ENCODE measurements at places on chromosomes 4 and X.

DNA sequence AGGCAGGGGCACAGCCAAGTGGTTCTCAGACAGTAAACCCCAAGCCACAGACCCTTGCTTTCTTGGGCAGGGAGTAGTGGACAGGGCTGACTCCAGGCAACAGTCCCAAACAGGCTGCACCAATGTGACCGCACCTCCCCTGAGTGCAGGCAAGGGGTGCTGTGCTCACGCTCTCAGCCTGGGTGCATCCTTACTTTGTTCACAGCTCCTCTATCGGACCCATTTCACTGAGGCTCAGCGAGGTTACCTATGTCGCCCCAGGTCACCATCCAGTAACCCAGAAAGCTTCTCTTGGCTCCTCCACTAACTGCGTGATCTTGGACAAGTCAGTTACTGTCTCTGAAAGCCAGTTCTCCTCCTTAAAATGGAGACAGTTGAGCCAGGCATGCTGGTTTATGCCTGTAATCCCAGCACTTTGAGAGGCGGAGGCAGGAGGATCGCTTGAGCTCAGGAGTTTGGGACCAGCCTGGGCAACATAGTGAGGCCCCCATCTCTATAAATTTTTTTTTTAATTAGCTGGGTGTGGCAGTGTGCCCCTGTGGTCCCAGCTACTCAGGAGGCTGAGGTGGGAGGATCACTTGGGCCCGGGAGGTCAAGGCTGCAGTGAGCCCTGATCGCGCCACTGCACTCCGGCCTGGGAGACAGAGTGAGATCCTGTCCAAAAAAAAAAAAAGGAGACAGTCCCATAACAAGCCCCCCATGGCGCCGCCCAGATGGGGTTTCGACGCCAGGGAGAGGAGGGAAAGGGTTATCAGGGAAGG is 823 bp upstream of the MAN2B2 start:
- no peak for DNase-seq

DNA sequence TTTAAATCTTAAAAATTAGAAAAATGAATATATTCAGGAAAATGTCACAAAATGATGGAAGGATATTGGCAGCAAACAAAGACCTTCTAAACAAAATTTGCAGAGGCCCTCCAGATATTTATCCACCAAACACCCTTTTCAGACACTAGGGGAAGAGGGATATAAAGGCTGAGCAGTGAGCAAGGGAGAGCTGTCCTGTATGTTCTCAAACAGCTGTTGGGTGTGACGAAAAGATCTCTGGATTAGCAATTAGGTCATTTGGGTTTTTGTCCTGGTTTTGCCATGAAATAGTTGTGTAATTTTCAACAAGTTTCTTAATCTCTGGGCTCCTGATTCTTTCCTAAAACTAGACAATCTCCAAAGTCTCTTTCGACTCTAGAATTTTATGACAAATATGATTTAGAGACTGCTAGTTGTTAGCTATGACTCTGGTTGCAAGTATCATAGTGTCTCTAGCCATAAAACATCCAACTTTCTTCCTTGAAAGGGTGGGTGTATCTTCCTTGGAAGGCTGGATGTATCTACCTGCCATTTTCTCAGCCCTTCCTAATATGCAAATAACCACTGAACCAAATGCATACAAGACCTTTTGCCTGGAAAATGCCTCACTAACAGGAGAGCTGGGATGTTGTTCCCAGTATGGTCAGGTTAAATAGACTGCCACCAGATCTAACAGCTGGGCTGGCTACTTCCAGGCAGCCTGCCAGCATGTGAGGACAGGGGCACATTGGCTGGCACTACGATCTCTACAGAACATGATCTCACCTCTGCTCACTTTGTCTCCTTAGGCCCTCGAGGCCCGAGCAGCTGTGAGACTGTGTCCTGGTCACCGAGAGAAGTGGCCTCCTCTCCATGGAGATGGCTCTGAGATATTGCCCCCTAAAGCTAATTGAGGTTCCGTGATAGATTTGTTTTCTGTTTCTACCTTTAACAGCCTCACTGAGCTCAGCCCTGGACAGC is 225.5 kb upstream of the JADE1 start:
- no peak for DNase-seq

DNA sequence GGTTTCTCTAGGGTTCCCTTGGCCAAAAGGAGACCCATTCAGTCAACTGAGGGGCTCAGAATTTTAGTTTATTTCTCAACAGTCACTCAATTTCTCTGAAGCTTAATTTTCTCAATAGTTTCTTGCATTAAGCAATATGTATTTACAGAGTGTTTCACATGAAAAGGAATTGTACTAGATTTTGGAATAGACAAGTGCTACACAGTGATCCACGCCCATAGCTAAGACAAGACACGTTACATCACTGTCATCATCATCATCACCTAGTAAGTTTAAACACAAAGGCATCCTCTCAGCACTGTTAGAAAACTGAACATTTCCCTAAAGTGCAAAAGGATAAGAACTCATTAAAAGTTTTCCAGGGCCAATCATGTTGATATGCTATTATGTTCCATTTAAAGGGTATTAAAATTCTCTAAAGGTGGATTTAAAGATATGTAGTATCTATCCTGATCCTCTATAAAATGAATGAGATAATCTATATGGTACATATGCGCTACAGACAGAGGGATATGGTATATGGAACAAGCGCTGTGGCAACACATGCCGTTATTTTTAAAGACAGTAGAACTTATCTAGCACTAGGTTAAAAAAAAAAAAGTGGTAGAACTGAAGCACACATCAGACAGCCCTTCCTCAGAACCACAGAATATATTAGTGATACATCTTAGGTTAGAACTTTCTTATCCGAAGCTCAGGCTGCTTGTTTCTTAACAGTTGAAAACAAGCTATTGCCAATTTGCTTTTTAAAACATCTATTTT is 12.1 kb downstream of the PPA2 start:
- DNase-seq = no peak

DNA sequence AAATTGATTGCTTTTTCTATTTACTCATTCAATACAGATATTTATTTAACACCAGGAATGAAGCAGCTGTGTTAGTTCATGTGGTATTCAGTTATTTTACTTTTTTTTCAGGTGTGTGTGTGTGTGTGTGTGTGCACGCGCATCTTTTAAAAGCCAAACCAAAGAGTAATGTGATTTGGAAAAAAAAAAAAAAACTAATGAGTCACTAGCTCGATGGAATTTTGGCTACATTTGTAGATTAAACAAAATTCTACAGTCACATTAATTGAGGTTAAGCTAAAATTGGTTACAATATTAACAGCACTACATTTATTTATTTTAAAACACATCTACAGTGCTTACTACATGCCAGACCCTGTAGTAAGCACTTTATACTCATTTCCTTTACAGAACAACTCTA is 66.8 kb downstream of the HHIP start:
- DNase-seq = no peak

- DNase-seq = no peak
Observed at GRCh38 chrX:80184854-80185253, 170.3 kb downstream of the TBX22 start.

- DNase-seq = no peak
Observed at GRCh38 chr4:170003071-170004070, 22.8 kb downstream of the MFAP3L start.

GRCh38 chr4:16967722-16968121 is 69.3 kb upstream of the LDB2 start:
- no peak for DNase-seq

DNA sequence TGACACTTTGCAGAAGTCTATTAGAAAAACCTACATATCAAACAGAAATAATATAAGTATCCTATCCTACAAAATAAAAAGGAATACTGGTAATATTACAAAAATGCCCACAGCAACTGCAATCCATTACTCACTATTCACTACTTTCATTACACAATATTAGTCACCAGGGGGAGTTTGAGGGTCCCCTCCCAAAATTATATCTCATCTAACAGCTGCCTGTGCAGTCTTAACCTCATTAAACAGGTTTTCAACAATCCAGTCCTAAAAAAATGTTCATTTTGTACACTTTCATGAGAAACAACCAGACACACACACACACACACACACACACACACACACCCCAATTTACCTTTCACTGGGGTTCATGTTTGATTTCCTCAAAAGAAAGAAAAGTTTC is 2.9 kb downstream of the CLOCK start:
- no peak for DNase-seq

GRCh38 chrX:9947131-9947794 is 19.9 kb upstream of the CLDN34 start:
- DNase-seq = no peak

GRCh38 chrX:38879631-38880220 is 78.5 kb downstream of the MID1IP1 start:
- DNase-seq = no peak

DNA sequence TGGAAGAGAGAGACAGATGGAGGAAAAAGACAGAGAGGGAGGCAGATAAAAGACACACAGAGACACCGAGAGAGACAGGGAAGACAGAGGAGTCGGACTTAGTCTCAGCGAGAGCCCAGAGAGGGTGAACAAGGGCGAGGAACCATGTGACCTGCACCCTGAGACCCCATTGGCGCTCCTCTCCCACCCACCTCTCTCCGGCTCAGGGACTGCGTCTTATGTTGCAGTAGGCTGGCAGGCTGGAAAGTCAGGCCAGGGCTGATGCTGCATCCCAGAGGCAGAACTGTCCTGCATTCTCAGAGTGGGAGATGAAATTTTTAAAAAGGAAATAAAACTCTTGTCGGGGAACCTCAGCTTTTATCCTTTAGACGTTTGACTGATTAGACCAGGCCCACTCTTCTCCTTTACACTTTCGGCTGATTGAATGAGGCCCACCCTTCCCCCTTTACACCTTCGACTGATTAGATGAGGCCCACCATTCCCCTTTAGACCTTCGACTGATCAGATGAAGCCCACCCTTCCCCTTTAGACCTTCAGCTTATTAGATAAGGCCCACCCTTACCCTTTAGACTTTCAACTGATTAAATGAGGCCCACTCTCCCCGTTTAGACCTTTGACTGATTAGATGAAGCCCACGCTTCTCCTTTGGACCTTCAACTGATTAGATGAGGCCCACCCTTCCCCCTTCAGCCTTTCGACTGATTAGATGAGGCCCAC is 29.5 kb upstream of the IL3RA start:
- DNase-seq = no peak

- DNase-seq = no peak
Observed at GRCh38 chr4:156501962-156502361, 469.6 kb downstream of the PDGFC start.

- no peak for DNase-seq
Observed at GRCh38 chr4:140220058-140220457, 66.1 kb upstream of the MAML3 start.

DNA sequence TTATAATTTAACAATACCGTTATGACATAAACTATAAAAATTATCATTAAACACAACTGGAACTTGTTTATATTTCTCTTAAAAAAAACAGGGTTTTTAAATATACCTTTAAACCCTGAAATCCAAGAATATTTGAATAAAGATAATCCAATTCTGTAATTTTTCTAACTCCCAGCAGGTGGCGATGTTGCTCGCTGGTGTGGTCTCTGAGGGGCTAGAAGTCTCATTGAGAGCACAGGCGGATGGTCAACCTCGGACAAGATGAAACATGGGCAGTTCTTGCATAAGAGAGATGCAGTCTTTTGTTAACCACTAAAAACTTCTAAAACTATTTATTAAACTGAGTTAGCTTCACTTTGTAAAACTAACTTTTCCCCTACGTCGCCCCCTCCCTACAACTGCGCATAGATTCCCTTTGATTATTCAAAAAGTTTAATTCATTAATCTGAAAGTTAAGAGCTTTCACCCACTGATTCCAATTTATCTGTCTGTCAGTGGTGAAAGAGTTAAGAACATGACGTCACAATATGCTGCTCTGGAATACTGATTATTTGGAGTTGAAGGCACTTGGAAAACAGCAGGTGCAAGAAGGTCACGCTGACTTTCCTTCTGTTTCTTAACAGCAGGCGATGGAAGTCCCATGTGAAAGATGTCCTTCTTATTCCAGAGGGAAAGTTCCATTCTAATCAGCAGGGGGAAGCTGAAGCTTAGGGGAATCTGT is 29.5 kb downstream of the DMP1 start:
- peak; percentile 23 for DNase-seq

GRCh38 chr4:57605376-57605775 is 495.2 kb upstream of the IGFBP7 start:
- no peak for DNase-seq

GRCh38 chrX:54994099-54994498 is at the start of gene PFKFB1:
Gene PFKFB1 (minus strand): TSS chrX:54994188. CDS start chrX:54994007, 181 bp downstream.
- no peak for DNase-seq

- no peak for DNase-seq
Observed at GRCh38 chr4:93827272-93827947, 1.1 kb upstream of the ATOH1 start.

DNA sequence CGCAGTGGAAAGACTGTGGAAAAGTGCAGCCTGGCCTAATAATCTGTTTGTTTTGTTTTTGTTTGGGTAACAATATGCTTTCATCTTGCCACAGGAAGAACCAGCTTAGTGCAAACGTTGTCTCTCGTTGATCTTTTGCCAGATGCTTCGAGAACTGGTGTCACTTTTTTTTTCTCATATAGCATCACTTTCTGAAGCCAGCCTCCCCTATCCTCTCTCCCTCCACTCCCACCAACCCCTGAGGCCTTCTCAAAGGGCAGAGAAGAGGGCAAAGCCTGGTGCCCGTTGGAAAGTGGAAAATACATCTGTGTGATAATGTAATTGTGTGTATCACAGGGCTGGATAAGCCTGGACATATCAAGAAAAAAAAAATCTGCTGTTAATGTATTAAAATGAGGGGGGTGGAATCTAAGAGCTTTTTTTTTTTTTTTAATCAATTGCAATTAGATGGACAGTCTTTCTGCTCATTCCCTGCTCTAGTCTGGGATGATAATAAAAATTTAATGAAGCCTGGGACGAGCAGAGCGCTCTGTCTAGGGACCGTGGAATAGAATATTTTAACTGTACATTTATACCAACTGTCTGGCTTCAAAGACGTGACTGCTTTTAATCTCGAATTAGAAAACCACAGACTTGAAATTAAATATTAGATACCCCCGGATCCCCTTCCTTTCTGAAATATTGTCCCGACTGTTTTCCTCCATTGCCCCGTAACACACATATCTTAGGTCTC is 8.1 kb downstream of the POU4F2 start:
- no peak for DNase-seq

GRCh38 chrX:54193085-54193821 is 10.2 kb upstream of the FAM120C start:
- no peak for DNase-seq

GRCh38 chrX:13698432-13698831 is 9.5 kb downstream of the RAB9A start:
- DNase-seq = no peak

GRCh38 chrX:154458954-154459778 is 1.1 kb downstream of the PLXNA3 start:
- no peak for DNase-seq

GRCh38 chr4:184097241-184097605 is 120.5 kb downstream of the ENPP6 start:
- peak; percentile 12 for DNase-seq

GRCh38 chr4:179880756-179881155 is 2362.4 kb upstream of the TENM3 start:
- no peak for DNase-seq

Data from NCI-H1930 (cell line).